ENCODE measurements at places on chromosomes 2 and 18.

- DNase-seq: no peak
Observed at GRCh38 chr2:157334335-157334734, 8.7 kb upstream of the ERMN start.

DNA sequence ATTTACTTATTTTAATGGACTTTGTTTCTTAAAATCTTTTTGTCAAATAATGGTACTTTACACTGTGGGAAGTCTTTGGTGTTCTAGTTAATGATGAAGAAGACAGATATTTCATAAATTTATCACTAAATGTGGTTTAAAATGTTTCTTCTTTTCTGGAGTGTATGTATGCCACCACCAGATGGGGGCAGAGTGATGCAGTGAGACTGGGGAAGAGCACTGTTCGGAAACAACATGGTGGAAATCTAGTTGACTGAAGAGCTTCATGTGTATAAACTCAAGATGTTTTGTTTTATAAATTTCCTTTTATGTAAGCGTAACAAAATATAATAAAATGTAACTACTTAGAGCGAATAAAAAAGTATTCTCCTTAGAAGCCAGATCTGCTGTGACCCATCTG lies 195.1 kb downstream of the KCNE4 start:
- peak; percentile 61 for DNase-seq

DNA sequence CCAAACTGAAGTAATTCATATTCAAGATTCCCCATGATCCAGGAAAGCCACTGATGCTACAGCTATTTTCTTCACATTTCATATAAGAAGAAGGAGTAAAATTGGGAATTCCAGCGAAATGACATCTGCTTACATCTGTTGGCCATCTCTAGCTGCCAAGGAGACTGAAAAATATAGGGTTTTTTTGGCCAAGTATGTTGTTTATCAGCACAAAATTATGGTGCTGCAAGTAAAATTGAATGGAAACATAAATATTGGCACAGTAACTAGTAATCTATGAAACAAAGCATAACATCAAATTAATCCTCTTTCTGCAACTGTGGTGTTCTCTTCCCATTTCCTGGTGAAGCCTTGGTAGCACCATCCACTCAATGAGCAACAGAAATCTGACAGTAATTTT lies 649.5 kb upstream of the ZNF804A start:
- no peak for DNase-seq

DNA sequence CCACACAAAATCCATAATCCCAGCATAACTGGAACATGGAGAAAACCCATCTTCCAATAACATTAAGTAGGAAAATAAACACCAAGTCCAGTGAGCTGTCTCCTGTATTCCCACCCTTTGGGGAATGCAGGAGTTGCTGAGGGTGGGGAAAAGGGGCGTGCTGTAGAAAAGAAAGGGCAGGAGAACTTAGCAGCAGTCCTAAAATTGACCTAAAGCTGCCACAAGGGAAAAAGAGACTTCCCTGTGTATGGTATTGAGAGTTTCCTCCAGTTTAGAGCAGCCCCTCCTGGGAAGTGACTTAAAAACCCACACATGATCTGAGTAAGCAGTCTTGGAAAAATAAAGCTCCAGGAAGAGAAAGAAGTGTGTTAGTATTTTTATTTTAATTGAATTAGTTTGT lies 428.8 kb downstream of the THSD7B start:
- DNase-seq: no peak

- DNase-seq: no peak
Observed at GRCh38 chr2:98006378-98006777, 10.6 kb upstream of the TMEM131 start.

DNA sequence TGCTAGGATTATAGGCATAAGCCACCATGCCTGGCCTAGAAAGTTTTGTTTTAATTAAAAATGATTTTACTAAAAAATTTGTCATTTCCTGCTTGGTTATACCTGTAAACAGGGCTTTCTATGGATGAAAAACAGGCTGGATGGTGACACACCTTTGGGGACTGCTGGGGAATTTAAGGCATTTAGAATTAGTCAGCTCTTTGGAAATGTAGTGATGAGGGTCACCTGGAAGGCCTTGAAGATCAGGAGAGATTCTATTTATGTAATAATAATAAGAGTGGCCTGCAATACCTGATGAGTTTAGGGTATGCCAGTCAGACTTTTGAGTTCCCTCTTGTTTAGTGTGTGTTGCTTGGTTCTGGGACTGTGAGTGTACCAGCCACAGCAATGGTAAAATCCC lies 51.1 kb downstream of the RALBP1 start:
- no peak for DNase-seq

- DNase-seq: no peak
Observed at GRCh38 chr2:108926561-108927380, 62.2 kb downstream of the EDAR start.

- DNase-seq: no peak
Observed at GRCh38 chr18:3402982-3403451, 47.0 kb upstream of the TGIF1 start.

DNA sequence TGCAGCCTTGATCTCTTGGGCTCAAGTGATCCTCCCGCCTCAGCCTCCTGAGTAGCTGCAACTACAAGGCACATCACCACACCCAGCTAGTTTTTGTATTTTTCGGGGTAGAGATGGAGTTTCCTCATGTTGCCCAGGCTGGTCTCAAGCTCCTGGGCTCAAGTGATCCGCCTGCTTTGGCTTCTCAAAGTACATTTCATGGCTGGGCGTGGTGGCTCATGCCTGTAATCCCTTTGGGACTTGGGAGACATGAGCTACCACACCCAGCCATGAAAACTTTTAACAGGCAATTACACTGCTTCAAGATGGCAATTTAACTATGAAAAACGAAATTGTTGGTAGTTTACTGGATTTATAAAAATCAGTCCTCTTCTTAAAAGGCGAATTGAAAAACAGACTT lies 69.7 kb downstream of the MEP1B start:
- no peak for DNase-seq

GRCh38 chr18:4264347-4264791 lies 190.7 kb downstream of the DLGAP1 start:
- DNase-seq: no peak

DNA sequence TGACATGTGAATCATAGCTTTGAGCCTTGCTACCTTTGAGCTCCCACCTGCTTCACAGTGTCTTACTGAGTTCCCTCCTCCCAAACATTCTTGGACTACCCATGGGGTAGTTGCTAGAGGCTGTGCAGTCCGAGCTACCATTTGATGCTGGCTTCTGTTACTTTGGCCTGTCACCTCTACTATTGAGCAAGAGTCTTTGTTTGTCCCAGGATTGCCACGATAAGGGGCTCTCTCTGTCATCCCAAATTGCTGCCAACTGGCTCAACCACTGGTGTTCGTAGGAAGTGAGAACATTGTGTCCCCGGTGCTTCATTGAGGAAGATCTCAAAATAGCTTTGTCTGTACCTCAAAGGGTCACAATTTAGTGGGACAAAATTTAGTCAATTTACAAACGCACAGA lies 59.1 kb upstream of the PAX8 start:
- no peak for DNase-seq

GRCh38 chr18:62741118-62741566 lies 25.8 kb downstream of the PHLPP1 start:
- no peak for DNase-seq

DNA sequence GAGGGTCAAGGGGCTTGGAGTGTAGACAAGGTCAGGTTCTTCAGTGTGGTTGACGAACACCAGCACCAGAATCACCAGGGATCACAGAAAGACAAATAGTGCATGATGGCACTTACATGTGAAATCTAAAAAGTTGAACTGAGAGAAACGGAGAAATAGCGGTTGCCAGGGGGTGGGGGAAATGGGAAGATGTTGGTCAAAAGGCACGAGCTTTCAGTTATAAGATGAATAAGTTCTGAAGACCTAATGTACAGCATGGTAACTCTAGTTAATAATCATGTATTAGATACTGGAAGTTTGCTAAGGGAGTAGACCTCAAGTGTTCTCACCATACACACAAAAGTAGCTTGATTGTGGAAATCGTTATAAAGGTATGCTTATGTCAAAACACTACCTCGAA lies 43.7 kb upstream of the DARS1 start:
- no peak for DNase-seq

- no peak for DNase-seq
Observed at GRCh38 chr2:15758848-15759247, 167.2 kb downstream of the DDX1 start.
